ENCODE measurements at places on chromosomes 1 and 21. TPM values are rescaled to one million over a fixed set of nuclear protein-coding genes. Genes with fewer than 3 reads are reported as not detected.

DNA sequence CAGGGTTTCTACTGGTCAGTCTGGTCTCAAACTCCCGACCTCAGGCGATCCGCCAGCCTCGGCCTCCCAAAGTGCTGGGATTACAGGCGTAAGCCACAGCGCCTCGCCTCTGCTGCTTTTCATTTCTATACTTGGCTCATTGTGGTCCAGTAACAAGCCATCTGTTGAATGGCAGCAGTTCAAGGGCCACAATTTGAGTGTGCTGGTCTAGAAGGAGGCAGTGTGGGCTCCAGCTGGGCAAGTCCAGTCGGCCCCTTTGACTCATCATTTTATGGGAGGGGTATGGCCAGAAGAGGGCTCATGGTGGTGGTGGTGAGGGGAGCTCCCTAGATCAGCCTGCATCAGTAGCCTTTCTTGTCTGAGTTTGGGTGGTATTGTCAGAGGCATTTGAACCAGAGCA is 33.2 kb downstream of the ATP8B2 start:
- no peak for DNase-seq

GRCh38 chr1:78375996-78376395 is 114.8 kb upstream of the PTGFR start:
- DNase-seq: no peak

DNA sequence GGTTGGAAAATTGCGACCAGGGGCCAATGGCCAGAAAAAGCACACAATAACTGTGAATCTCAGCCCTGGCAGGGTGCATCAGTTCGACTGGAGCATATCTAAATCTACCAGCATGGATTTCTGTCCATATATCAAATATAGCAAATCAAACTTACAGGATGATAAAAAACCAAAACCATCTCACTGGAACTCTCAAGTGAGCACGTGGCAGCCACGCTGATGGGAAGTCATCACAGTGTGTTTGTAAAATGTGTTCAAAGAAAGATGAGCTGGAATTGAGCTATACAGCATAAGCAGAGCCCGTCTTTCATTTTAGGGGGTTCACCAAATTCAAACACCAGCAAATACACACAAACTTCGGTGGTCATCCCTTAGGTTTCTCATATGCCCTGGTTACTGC is 610.1 kb downstream of the AJAP1 start:
- no peak for DNase-seq

ATAD3B gene
- total RNA-seq: 42.6 TPM

CDC20 gene
- total RNA-seq: 2.0 TPM
